NCI-H187 (cell line): ENCODE measurements at places on chromosomes 3 and 15.
A peak's percentile ranks its signal among the peaks of the same experiment; 100 is the strongest.

GRCh38 chr3:157409516-157409915, 27.1 kb upstream of the PTX3 start:
- DNase-seq, result no peak

GRCh38 chr15:39602143-39602542, 21.3 kb downstream of the THBS1 start:
- no peak for DNase-seq

DNA sequence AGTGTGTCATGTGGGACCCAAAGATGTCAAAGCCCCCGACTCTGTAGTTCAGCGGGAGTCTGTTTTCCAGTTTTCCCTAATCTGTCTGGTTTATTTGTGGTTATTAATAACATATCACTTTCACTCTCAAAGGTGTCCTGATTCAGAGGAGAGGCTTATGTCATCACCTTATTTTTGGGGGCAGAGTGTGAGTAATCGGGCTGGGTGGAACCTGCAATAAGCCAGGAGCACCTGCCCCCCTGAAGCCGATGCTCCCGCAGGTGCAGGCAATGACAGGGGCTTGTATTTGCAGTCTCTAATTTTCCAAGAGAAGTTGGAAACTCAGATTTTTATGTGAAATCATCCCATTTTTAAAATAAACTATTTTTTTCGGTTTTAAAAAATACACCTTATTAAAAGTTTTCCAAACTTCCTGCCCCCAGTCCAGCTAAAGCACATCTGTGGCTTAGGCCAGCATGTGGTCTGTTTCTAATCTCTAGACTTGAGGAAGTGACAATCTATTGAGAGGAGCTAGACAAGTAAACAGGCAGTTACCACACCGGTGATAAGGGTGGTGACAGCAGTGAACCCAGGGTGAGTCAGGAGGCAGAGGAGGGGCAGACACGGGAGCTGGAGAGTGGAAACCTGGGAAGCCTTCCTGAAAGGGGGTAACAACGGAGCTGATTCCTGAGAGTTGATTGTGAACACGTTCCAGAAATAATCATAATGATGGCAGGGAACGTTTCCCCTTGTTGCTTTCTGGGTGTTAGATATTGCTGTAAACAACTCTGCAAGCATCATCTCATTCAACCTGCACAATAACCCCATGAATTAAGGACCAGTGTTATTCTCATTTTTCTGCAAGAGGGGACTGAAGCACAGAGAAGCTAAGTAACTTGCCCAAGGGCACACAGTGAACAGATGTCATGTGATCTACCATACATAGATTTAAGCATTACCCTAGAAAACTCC, 37.2 kb downstream of the BHLHE40 start:
- no peak for DNase-seq

- no peak for DNase-seq
Observed at GRCh38 chr3:20652231-20652986, 466.4 kb upstream of the SGO1 start.

DNA sequence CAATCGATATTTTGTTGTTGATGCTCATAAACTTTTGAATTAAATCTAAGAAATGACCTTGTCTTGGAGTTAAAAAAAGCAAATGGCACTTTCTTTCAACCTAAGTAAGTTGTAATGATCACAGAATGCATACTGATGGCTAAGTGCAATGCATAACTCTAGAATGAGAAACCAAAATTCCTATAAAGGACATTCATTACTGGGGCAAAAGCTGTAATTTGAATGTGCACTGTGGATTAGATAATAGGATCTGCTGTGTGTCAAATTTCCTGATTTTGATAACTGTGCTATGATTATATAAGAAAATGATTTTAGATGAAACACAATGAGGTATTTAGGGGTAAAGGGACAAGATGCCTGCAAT, 14.3 kb downstream of the SIAH2 start:
- DNase-seq, result no peak

GRCh38 chr3:13292375-13292774, 127.7 kb downstream of the NUP210 start:
- no peak for DNase-seq

GRCh38 chr15:70113304-70113700, 15.6 kb upstream of the TLE3 start:
- no peak for DNase-seq

DNA sequence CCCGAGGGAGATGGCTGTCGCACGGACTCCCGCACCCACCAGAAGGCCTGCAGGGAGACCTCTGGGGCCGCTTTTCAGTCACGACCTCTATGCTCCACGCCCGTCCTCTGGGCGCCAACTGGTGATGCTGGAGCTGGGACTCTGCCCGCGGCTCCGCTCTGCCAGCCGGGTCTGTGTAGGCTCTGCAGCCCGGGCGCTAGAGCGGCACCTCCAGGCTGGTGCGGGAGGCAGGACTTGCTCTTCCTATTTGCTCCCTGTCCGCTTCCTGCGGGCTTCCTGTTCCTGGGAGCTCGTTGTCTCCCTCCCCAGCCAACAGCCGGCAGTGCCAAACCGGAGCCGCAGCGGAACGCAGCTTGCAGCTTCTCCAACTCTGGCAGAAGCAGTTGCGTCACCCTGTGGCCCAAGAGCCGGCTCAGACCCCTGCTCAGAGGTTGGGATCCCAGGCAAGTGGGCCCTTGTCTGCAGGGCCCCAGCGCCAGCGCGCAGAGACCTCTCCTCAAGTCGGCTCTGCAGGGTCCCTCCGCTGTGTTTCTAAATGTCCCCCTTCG, 285.9 kb downstream of the XXYLT1 start:
- DNase-seq, result no peak

DNA sequence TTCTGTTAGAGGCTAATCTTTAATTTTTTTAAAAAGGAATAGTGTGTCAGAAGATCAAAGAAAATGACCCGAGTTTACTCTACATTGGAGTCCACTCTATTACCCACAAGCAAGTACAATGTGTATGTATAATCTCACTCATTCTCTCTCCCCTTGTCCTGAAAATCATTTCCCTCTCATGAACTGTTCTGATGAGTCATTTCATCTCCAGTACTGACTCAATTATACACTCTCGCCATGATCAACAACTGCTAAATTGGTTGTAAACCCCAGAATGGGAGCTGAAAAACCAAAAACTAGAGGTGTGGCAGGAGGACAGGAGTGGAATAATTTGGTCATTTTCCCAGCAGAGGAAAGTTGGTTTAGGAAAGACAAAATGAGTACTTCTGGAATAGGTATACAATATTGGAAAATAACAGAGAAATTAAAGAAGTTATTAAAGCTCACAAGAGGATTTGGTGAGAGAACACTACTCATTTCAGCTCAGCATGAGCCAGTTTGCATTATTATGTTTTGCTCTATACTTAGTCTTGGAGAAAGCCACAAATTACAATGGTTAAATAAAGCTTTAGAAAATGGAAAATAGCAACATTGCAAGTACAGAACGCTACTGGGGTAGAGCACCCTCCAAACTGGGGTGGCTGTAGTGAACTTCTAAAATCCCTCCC, 144.3 kb upstream of the PFN2 start:
- DNase-seq, result no peak

- no peak for DNase-seq
Observed at GRCh38 chr3:39232859-39233258, 40.5 kb upstream of the XIRP1 start.

DNA sequence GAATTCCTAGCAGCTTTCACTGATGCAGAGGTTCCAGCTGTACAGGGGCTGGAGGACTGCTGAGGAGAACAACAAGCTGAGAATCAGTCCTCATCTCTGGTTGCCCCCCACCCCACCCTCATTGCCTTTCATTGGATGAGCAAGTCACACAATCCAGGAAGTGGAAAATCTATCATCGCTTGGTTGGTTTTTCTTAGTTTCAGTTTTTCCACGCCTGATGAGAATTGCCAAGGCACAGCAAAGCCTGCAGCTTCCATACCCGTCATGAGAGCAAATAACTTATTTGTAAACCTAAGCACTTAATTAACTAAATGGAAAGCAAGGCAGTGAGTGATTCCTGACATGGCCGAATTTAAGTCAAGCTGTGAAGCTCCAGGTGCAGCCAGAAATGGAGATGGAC, 21.4 kb upstream of the LIPC start:
- DNase-seq, result no peak

DNA sequence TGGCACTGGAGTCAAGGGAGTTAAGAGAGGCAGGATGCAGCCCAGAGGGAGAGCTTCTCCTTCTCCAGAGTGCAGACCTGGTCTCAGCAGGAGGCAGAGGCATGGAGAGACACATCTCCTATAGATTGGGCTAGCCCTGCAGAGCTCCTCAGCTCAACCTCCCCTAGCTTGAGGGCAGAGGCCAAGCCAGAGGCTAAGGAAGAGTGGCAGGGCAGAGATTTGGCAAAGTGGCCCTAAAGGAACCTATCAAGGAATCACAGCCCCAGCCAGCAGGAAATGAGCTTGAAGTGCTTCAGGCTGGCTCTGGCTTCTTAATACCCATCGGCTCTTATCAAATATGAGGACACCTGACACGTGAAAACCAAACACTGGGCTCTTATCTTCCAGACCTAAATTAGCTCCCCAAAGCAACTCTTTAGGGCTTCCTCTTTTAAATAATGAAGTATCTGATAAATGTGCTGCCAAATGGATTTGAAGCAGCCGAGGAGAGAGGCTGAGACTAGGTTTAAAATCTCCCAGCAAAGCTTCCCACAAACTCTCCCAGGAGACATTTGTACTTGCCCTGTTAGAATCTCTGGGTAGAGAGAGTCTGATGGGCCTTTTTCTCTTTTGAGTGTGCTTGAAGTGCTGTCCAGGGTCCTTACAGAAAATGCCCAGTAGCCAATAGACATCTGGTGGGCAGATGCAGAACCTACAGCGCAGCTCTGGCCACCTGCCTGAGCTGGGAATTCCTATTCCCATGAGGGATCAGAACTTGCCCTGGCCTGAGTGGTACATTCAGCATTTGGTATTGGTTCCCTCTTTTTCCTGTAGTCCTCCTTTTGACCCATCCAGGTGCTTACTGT, 271.4 kb downstream of the CLSTN2 start:
- DNase-seq, result peak; percentile 86

- no peak for DNase-seq
Observed at GRCh38 chr3:181712553-181713279, 991 bp downstream of the SOX2 start.

DNA sequence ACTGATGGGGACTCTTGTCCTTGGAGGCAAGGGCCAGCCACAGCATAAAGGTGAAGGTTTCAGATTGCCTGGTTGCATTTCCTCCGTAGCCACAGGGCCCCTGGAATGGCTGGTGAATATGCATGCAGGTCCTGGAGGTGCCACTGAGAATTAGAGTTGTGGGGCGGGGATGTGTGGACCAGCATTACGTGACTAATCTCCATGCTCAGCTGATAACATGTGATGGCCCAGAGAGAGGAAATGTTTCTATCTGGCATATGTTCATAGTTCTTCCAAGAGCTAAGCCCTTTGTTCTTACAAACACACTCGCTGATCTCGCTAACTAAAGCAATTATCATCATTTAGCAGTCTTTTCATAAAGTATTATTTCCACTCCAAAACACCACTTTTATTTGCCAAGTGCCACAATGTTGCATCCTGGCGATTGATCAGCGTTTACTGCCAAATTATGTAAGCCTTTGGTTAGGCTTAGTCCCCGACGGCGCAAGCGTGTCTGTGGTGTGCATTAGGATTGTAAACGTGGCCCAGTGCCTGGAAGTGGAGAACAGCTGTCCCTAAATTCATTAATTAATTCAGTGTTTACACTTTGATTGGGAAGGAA, 55.9 kb downstream of the CGNL1 start:
- no peak for DNase-seq

DNA sequence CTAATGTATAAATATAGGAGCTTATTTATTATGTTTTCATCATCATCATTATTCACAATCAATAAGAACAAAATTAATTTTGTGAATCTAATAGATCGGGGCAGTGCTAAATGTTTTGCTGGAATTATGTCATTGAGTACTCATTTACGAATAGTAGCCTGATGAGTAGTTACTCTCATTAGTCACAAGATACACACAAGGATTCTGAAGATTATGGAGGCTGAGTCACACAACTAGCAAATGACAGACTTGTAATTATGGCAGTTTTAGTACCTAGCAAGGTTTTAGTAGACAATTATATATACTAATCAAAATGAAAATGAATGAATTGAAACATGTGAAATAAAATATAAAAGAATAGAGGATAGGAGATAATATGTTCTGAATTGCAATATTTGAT, 954.2 kb downstream of the CADM2 start:
- DNase-seq, result no peak

GRCh38 chr3:113805249-113805648, 33.3 kb upstream of the GRAMD1C start:
- no peak for DNase-seq

GRCh38 chr3:59994732-59995304, 945.0 kb upstream of the CFAP20DC start:
- DNase-seq, result no peak

- peak; percentile 22 for DNase-seq
Observed at GRCh38 chr3:152298393-152299248, 29.9 kb downstream of the MBNL1 start.

GRCh38 chr3:58575971-58576652, 1.1 kb downstream of the FAM107A start:
- DNase-seq, result no peak

- DNase-seq, result no peak
Observed at GRCh38 chr3:141477224-141477623, 9.6 kb upstream of the RASA2 start.

DNA sequence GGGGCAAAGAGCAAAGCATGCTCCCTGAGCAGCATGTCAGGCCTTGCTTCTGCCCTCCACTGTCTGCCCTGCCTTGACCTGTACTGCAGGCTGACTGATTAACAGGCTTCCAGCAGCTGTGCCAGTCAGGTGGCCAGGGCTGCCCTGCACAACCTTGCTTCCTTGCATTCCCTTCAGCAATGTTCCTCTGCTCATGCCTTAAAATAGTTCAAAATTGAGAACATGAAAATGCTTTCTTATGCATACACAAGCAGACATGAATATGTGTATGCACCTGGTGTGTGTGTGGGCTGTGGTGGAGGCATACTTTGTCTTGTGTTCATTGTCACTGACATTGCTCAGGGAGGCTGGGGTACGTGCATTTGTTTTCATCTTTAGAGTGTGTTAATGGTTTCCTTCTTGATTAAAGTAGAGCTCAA, 1.2 kb upstream of the SLC22A13 start:
- no peak for DNase-seq

DNA sequence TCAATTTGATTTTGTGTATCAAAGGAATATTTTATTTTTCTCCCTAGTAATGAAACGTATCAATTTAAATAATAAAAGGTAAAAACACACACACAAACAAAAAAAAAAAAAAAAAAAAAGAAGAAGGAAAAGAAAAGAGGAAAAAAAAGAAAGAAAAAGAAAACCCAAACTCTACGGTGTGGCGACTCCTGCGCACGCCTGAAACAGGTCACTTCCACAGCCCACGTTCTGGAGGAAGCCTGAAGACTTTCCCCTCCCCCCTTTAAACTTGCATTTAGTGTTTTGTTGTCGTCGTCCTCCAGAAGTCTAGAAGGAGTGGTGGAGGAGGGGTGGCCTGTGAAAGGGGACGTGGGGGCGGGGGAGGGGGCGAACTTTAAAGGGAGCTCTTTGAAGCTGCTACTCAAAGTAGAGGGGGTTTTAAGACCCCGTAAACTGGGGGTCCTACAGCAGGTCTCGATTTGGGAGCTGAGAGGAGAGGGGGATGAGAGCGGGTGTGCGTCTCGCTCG, 2.3 kb upstream of the TLE3 start:
- DNase-seq, result no peak
